ENCODE measurements at places on chromosomes 2 and 18.

GRCh38 chr2:166573391-166573790, 79.3 kb upstream of the SCN7A start:
- DNase-seq, result no peak

- no peak for DNase-seq
Measured at GRCh38 chr2:201930831-201931230, 102.8 kb upstream of the FZD7 start.

DNA sequence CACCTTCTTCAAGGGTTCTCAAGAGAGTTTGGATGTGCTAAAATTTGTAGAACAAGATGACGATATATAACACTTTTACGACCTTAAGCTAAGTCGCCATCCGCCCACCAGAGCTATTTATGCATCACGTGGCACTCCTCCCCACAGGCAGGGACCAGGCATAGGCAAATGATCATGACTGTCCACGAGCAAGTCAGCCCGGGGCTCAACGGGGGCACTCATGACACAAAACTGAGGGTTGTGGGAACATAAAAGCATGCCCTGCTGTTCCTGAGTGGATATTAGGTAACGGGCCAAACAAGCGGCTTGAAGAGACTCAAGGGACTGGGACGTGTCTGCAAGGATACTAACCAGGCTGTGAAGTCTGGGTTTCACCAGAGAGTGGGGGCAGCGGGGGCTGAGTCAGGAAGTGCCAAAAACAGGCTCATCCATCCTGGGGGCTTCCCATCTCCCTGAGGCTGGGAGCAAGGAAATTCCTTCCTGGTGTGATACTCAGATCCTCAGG, 58.1 kb downstream of the FAM178B start:
- DNase-seq, result no peak

GRCh38 chr2:212945526-212945925, 205.9 kb downstream of the IKZF2 start:
- DNase-seq, result no peak

DNA sequence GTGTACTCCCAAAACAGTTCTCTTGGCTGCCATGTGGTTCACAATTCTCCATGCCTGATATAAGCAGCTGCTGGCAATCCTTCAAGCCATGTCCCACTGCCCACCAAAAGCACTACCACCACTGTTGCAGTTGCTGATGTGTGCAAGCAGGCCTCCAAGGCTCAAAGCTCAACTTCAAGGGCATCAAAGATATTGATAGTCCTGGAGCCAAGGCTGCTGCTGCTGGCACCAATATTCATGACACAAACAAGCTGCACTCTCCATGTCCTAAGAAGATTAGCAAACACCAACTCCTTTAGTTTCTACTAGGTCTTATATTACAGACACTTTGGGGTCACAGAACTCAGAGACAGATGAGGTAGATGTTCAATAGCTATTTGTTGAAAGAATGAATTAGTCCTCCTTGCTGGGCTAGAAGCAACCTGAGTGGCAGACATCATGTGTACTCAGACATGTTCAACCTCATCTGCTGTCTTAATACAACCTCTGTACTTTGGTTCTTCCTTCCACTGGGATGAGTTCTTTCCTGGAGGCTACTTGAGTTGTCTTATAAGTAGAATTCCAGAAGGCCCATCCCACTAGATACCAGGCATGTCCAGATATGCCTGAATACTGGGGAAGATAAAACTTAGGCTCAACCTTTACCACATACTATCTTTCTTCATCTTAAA, 104.5 kb upstream of the UGP2 start:
- no peak for DNase-seq

Measured in germinal center (tissue), 1 donor.